ENCODE measurements at places on chromosomes 11 and 22. TPM values are rescaled to one million over a fixed set of nuclear protein-coding genes. Genes with fewer than 3 reads are reported as not detected.

DNA sequence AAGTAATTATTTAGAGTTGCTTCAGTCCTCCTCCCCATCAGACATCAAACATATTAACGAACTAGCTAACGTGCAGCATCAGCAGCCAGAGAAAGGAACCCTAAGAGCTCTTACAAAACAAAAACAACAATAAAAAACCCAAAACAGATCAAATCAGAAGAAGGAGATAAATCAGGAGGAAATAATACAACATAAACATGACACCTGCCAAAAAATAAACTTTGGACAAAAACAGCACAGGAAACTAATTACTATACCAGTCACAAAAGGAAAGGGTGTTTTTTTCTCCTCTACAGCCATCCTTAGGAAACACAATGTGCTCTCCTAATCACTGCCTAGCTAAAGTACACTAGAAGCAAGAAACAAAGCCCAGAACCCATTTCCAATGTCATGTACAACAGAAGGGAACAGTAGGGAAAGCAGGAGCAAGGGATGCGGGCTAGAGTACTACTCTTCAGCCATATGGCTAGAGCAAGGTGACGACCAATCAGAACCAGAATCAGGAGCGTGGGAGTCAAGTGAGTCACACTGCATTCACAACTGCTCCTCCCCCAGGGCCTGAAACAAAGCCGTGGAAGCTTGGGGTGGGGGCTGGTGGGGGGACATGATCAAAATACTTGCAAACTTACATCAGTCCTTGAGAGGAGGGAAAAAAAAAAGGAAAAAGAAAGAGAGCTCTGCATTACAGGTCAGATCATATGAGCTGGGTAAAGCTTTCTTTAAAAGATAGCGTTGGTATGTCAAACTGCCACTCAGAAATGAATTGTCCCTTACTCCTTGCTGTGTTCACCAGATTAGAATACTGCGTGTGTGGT, 60.4 kb downstream of the LARGE2 start:
- no peak for DNase-seq

- DNase-seq, result peak; percentile 15
Measured at GRCh38 chr22:45008751-45009605, 827 bp downstream of the PHF21B start.

The LRRC32 gene
- 14.7 TPM for total RNA-seq

- no peak for DNase-seq
Measured at GRCh38 chr11:122816761-122817520, 21.4 kb upstream of the CRTAM start.

GRCh38 chr11:2536440-2536989, 91.7 kb downstream of the KCNQ1 start:
- peak; percentile 6 for DNase-seq

All from psoas muscle (tissue), 8 donors.